ENCODE measurements at places on chromosomes 3 and 15. TPM values are rescaled to one million over a fixed set of nuclear protein-coding genes. Genes with fewer than 3 reads are reported as not detected.

DNA sequence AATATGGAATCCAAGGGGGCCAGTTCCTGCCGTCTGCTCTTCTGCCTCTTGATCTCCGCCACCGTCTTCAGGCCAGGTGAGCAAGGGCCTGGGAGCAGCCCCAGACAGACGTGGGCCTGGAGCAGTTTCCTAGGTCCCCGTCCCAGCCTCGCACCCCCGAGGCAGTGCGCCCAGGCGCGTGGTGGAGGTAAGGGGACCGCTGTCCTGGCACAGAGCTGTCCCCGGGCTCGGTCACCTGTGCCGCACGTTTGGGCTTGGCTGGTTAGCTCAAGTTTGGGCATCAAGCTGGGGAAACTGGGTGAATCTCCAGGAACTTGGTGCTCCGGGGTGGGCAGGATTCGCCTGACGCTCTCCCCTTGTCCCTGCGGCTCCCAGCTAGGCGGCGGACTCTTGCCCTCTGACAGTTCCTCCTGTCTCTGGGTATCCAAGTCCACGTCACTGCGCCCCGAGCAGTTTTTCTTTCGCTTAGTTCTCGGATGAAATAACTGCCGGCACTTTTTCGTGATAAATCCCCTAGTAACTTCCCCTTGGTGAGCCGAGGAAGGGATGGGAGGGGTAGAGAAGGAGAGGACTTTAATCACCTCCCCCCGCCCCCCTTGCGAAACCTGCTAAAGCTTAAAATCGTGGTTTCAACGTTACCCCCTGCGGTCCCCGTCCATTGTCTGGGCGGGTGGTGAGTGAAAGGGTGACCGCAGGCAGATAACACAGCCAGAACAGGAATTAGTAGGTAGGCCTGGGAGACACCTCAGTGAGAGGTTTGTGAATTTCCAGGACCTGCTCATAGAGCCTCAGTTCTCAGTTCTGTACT lies 901 bp downstream of the ALCAM start:
- H3K4me3 ChIP-seq: peak overlapping the region; percentile 92
- peaks cover 50% of the 10 kb centered on the region for H3K4me1 ChIP-seq
- no peaks in the 10 kb centered on the region for H3K27me3 ChIP-seq

DNA sequence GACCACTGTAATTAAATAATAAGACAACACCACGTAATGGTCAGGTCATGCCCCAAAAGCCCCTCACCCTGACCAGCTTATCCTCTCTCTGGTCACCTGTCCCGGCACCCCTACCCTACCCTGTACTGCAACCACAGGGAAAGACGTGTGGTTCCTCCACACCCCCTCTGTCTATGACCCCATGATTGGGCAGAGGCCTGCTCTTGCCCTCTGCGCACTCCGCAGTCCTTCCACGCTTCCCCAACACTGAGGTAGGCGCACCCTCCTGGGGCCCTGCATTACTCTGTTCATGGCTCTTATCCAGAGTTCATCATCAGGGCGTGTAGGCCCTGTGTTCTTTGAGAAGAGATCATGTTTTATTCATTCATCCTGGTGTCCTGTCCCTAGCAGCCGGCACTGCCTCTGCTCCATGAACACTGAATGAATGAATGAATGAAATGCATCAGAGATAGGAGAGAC lies 33.8 kb downstream of the MGLL start:
- peaks cover 61% of the 10 kb centered on the region for H3K4me1 ChIP-seq
- peak overlapping the region; percentile 41 for H3K27ac ChIP-seq
- no peak overlapping the region for H3K4me3 ChIP-seq
- H3K27me3 ChIP-seq: no peaks in the 10 kb centered on the region

The CPN2 gene
- not detected for total RNA-seq

DNA sequence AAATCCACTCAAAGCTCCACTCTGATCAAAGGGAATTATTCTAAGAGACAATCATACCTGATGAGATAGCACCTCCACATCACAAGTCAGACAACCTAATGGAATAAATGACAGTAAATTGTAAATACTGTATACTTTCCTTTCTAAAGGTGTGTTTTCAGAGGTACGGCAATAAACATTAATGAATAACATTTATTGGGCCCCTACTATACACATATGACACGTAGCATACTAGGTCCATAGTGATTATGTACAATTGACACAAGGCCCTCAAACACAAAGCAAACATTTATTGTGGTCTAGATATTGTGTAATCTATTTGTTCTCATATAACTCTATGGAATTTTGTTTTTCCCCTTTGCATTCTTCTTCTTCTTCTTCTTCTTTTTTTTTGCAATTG lies 429.8 kb downstream of the FOXP1 start:
- no peak overlapping the region for H3K4me3 ChIP-seq
- no peak for DNase-seq
- no peaks in the 10 kb centered on the region for H3K27me3 ChIP-seq
- H3K4me1 ChIP-seq: peaks cover 20% of the 10 kb centered on the region

- H3K4me3 ChIP-seq: no peak overlapping the region
- no peaks in the 10 kb centered on the region for H3K36me3 ChIP-seq
- H3K27ac ChIP-seq: peak overlapping the region; percentile 22
- no peak for DNase-seq
Observed at GRCh38 chr3:61438253-61439121, 122.9 kb upstream of the PTPRG start.

The TM4SF18 gene
- 0.14 TPM for total RNA-seq

The THRB gene
- total RNA-seq: 2.4 TPM

- no peak overlapping the region for H3K4me3 ChIP-seq
- DNase-seq: no peak
- H3K36me3 ChIP-seq: peaks cover 28% of the 10 kb centered on the region
- H3K4me1 ChIP-seq: no peaks in the 10 kb centered on the region
- no peak overlapping the region for H3K27ac ChIP-seq
Observed at GRCh38 chr15:90085565-90085964, 16.7 kb downstream of the IDH2 start.

- DNase-seq: no peak
- no peaks in the 10 kb centered on the region for H3K36me3 ChIP-seq
- no peak overlapping the region for H3K27ac ChIP-seq
- H3K27me3 ChIP-seq: no peaks in the 10 kb centered on the region
- H3K4me3 ChIP-seq: no peak overlapping the region
- no peaks in the 10 kb centered on the region for H3K4me1 ChIP-seq
Observed at GRCh38 chr15:25445412-25445811, 6.6 kb upstream of the UBE3A start.

- peaks cover 21% of the 10 kb centered on the region for H3K36me3 ChIP-seq
- no peak overlapping the region for H3K4me3 ChIP-seq
- DNase-seq: no peak
- H3K4me1 ChIP-seq: no peaks in the 10 kb centered on the region
- no peaks in the 10 kb centered on the region for H3K27me3 ChIP-seq
Observed at GRCh38 chr3:188508454-188508853, 354.5 kb downstream of the LPP start.

GRCh38 chr15:33780011-33780768 lies 188.1 kb upstream of the CHRM5 start:
- no peak overlapping the region for H3K27ac ChIP-seq

DNA sequence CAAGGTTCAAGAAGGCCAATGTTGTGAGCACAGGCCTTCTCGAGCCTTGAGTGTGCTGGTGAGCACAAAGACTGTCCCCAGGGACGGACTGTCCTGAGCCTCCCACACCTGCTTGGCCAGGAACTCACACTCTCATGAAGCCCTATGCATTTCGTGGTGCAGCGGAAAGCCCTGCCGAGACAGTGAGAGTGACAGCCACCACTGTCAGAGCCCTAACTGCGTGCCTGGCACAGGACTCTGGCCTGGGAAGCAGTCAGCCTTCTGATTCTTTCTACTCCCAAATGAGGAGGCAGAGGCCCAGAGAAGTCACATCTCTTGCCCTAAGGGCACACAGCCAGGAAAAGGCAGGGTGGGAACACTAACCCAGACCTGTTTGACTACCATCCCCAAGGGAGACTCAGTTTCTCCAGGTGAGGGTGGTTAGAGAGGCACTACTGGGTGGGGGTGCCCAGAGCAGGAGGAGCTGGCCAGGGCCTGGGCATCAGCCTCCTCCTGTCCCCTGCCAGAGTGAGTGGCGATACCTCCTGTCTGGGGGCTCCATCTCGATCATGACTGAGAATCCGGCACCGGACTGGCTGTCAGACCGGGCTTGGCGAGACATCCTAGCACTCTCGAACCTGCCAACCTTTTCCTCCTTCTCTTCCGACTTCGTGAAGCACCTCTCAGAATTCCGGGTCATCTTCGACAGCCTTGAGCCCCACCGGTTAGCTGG lies 50.8 kb downstream of the SEMA3G start:
- H3K27me3 ChIP-seq: no peaks in the 10 kb centered on the region
- H3K36me3 ChIP-seq: no peaks in the 10 kb centered on the region
- no peak for DNase-seq
- H3K4me3 ChIP-seq: no peak overlapping the region

DNA sequence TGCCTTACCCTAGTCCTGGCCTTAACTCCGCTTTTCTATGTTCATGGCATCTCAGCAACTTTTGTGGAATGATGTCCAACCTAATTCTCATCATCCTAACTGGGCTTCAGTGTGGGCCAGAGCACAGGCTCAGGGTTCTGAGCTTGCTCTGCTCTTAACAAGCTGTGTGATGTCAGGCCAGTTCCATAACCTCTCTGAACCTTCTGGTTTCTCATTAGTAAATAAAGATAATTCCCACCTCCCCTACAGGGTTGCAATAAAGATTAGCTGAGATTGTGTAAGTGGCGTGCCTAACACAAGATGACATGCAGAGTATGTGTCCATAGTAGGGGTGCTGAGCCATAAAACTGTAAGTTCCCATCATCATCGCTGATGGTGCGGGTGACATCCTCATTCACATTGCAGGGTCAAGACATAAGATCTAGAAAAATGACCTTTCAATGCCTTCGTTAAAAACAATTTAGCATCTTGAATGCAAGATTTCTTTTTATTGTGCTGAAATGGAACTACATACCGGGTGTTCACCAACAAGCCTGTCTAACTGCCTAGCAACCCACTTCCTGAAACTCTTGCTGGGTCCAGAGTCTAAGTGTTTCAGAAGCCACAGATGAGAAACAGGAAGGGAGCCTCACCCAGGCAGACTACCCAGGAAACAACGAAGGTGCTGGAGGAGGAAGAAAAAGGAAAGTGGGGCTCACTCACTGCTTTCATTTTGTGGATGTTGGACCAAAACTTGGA lies 36.2 kb downstream of the CDCP1 start:
- H3K36me3 ChIP-seq: no peaks in the 10 kb centered on the region
- H3K27me3 ChIP-seq: no peaks in the 10 kb centered on the region
- H3K27ac ChIP-seq: no peak overlapping the region
- H3K4me1 ChIP-seq: peaks cover 12% of the 10 kb centered on the region

GRCh38 chr15:52094811-52095584 lies 17.6 kb downstream of the BCL2L10 start:
- H3K4me1 ChIP-seq: peaks cover 10% of the 10 kb centered on the region
- H3K27me3 ChIP-seq: no peaks in the 10 kb centered on the region
- no peaks in the 10 kb centered on the region for H3K36me3 ChIP-seq
- no peak for DNase-seq
- no peak overlapping the region for H3K27ac ChIP-seq

The DAZL gene
- total RNA-seq: not detected

The GPR62 gene
- total RNA-seq: 0.36 TPM

DNA sequence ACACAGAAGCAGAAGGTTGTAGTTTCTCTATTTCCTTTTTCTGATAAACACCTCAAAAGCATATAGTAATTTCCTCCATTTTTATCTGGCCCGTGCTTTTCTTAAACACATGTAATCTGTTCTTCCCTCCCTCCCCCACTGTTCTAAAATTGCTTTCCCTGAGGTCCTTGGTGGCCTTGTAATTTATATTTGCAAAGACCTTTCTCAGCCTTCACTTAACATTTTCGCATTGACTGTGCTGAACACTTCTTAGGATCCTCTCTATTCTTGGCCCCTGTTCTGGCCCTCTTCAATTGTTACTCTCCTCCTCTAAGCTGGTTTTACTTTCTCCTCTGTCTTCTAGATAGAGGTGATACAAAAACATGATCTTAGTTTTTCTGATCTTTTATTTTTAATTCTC lies 28.3 kb downstream of the GAP43 start:
- H3K36me3 ChIP-seq: no peaks in the 10 kb centered on the region
- H3K27me3 ChIP-seq: no peaks in the 10 kb centered on the region
- H3K4me1 ChIP-seq: peaks cover 4% of the 10 kb centered on the region
- DNase-seq: no peak

The PLSCR2 gene
- 0.31 TPM for total RNA-seq

- H3K4me3 ChIP-seq: no peak overlapping the region
- peak overlapping the region; percentile 66 for H3K27ac ChIP-seq
- DNase-seq: no peak
Observed at GRCh38 chr3:57646723-57647122, 46.2 kb downstream of the DENND6A start.

DNA sequence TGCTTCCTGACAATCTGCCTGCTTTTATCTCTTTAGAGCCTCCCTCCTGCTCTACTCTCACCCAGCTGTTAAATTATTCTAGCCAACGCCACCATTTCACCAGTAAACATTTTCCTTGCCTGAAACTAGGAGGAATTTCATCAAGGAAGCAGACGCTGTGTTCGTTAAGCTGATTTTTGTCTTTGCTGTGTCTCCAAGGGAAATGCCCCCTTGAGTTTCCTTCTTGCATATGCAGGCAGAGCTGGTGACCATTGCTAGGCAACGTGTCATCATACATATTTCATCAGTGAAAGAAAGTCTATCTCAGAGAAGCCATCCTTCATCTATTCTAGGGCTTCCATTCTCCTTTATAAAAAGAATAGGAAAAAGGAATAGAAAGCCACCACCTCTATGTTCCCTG lies 87.0 kb upstream of the ST8SIA2 start:
- H3K4me1 ChIP-seq: peaks cover 5% of the 10 kb centered on the region
- no peak overlapping the region for H3K27ac ChIP-seq
- no peaks in the 10 kb centered on the region for H3K36me3 ChIP-seq
- no peak overlapping the region for H3K4me3 ChIP-seq
- peaks cover 35% of the 10 kb centered on the region for H3K27me3 ChIP-seq

The NBEAL2 gene
- total RNA-seq: 86.9 TPM

DNA sequence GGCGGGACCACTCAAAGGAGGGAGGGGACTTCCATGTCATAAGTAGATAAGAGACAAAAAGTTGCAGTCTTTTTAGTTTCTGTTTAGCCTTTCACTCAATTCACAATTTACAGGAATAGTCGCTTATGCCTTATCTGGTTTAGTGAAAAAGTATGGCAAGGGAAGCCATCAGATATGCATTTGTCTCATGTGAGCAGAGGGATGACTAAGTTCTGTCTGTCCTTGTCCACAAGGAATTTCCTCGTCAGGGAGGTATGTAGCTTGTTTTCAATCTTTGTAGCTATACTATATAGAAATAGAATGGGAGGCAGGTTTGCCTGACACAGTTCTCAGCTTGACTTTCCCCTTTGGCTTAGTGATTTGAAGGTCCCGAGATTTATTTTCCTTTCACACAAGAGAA lies 882.8 kb downstream of the NAALADL2 start:
- H3K4me3 ChIP-seq: no peak overlapping the region
- H3K27me3 ChIP-seq: no peaks in the 10 kb centered on the region
- peaks cover 3% of the 10 kb centered on the region for H3K4me1 ChIP-seq
- DNase-seq: no peak

- no peak for DNase-seq
- peaks cover 32% of the 10 kb centered on the region for H3K4me1 ChIP-seq
- peaks cover 5% of the 10 kb centered on the region for H3K36me3 ChIP-seq
- H3K4me3 ChIP-seq: no peak overlapping the region
- H3K27me3 ChIP-seq: no peaks in the 10 kb centered on the region
Observed at GRCh38 chr15:95598251-95598855, 732.1 kb upstream of the NR2F2 start.

Measured in mesothelial cell of epicardium (in vitro differentiated cells).